ENCODE measurements at places on chromosomes 1 and 21.

GRCh38 chr1:168195199-168196135 lies 16.7 kb downstream of the TIPRL start:
- DNase-seq: no peak

DNA sequence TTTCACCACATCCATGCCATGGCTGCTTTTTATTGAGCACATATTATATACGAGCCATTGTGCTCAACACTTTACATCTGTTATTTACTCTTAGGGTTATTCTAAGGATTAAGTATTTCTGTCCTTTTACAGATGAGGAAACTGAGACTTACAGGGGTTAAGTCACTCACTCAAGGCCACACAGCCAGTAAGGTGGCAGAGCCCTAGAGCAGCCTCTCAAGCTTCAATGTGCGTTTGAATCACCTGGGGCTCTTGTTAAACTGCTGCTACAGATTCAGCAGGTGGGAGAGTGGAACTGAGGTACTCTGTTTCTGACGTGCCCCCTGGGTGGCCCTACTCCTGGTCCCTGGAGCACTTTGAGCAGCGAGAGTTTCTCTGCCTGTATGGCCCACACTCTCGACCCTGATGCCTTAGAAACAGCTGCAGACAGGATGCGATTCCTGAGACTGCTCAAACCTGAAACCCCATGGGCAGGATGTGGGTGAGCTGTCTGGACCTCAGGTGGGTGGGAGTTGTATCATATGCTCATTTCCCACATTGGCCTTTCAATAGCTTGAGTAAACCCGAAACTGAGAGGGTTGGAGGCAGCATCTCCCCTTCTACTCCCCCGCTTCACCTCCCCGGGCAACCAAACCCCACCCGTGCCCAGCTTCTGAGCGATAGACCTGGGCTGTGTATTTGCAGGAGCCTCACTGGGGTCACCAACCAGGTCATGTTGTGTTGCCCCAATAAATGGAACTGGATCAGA lies 59.3 kb downstream of the MAN1C1 start:
- no peak for DNase-seq

GRCh38 chr1:239306426-239306825 lies 79.9 kb upstream of the CHRM3 start:
- no peak for DNase-seq

- DNase-seq: no peak
These were observed 5.0 kb upstream of the ADGRB2 start for GRCh38 chr1:31768939-31769704.

- DNase-seq: no peak
These were observed 8.0 kb upstream of the TP53BP2 start for GRCh38 chr1:223853748-223854147.

DNA sequence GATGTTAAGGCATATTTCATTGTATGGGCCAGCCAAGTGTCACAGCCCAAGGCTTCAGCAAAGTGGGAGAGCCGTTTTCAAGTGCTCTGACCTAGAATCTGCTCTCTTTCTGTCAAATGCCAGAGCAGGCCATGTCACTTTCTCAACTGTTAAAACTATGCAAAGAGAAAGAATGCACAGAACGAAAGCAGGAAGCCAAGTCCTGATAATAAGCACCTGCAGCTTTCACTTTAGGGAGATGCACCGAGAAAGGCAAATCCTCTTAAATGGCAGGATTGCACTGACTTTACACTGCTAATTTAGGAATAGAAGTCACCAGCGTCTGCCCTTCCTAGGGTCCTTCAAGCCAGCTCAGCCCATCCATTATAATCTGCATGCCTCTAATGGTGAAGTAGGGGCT lies 49.2 kb upstream of the NTPCR start:
- DNase-seq: peak; percentile 64

DNA sequence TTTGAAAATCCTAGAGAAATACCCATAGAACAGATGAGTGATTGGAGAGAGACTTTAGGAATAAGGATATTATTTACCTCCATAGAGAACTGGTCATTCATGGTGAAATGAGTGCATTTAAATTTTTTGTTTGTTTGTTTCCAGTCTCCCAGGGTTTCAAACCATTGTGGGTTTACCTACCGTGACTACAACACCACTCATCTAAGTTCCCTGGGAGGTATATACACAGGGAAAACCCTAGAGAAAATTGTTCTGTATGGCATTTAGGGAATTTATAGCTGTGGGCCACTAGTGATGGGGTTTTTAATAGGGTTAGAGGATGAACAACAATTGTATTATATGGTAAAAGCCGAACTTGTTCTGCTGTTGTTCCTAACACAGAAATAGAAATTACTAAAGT lies 109.2 kb downstream of the USP25 start:
- DNase-seq: no peak

DNA sequence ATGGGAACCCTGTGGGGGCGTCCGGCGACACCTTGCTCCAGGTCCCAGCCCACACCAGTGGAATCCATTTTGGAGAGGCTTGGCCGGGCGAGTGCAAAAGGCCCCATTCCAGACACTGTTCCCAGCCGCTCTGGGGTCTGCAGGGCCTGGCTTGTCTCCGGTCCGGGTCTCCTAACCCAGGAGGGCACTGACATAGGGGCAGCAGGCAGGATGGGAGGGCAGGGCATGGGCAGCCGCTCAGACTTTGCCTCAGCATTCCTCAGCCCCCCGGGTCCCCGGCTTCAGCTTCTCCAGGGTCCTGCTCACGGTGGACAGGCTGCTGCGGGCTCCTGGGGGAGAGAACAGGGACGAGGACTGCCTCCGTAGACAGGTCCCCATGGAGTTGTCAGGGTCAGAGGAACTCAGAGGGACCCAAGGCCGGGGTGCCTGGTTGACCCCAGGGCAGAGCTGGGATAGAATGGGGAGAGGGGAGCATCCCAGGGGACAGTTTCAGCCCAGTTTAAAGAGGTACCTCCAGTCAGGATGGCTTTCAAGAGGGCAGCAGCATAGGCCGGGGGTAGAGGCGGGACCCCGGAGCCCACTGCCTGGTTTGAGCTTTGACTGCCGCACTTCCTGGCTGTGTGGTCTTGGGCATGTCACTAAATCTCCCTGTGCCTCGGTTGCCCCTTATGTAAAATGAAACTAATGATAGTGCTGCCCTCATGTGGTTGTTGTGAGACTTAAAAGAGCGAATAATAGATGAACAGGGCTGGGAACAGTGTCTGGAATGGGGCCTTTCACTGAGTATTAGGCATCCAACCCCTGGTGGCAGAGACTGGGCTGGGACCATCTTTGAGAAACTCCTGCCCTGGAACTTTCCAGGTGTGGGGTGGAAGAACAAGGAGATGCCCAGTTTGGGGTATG lies 3.7 kb downstream of the KNCN start:
- no peak for DNase-seq

GRCh38 chr1:44040418-44040817 lies 9.2 kb upstream of the SLC6A9 start:
- no peak for DNase-seq

DNA sequence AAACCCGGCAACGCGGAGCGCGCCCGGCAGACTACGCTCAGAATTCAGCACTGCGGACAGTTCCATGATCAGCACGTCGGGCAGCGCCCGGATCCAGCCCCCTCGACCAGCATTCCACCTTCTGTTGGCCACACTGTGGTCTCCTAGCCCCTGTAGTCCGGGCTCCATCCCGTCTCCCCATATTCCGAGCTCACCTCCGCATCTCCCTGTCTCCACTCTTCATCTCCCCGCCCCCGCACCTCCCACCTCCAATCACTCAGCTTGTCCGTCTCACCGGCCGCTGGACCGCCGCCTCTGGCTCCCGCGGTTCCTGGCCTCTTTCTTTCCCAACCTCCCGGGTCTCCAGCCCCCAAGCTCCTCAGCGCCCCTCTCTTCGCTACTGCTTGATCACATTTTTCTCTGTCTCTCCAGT lies 500 bp downstream of the EPHA10 start:
- DNase-seq: peak; percentile 86

DNA sequence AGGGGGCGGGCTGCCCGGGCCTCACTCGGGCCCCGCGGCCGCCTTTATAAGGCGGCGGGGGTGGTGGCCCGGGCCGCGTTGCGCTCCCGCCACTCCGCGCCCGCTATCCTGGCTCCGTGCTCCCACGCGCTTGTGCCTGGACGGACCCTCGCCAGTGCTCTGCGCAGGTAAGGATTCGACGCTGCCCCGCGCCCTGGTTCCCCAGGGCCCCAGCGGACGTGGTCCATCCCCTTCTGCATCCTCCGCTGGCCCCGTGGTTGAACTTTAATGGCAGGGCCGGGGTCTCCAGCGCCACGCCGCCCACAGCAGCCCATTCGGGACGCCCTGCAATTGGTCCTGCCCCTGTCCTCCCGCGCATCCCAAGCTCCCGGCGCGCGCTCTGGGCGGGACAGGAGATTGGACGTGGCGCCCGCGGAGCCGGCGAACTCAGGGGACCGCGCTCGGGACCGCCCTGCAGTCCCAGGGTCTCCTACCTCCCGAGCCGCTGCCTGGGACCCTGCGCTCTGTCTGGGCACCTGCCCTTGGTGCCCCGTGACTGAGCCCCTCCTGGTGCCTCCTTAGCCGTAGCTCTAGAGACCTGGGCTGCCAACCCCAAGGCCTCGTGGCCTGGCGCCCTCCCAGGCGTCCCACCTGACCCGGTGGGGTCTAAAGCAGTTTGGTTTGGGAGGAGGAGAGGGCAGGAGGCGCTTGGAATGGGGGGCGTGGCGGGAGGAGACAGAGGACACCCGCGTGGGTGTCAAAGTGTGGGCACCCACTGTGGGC lies at the start of gene ALPL:
Gene ALPL, plus strand, starts transcription at position 73 of the 762 bp plus-strand sequence. CDS start 44,659 bp downstream, outside the sequence.
- peak; percentile 64 for DNase-seq

DNA sequence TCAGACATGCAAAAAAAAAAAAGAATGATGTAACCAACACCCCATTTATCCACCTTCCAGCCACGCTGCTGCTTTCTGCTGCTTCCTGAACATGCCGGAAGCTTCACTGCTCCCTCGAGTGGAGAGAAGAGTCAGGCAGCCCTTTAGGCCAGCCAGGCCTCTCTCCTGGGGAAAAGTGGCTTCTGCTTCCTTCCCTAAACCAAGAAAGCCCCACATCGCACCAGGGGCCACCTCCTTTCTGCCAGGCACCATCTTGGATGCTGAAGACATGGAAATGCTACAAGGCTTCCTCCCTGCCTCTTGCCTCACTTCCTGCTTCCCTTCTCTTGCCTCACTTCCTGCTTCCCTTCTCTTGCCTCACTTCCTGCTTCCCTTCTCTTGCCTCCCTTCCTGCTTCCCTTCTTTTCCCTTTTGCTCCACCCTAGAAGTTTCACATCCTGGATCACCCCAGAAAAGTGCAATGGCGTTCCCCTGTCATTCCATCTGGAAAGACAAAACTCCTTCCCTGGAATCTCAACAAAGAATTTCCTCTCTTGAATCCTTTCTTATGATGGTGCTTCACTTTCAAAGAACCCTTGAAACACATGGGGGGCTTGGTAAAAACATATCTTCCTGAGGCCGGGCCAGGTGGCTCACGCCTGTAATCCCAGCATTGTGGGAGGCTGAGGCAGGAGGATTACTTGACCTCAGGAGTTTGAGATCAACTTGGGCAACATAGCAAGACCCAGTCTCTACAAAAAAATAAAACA lies 18.7 kb downstream of the TNFRSF8 start:
- DNase-seq: no peak

DNA sequence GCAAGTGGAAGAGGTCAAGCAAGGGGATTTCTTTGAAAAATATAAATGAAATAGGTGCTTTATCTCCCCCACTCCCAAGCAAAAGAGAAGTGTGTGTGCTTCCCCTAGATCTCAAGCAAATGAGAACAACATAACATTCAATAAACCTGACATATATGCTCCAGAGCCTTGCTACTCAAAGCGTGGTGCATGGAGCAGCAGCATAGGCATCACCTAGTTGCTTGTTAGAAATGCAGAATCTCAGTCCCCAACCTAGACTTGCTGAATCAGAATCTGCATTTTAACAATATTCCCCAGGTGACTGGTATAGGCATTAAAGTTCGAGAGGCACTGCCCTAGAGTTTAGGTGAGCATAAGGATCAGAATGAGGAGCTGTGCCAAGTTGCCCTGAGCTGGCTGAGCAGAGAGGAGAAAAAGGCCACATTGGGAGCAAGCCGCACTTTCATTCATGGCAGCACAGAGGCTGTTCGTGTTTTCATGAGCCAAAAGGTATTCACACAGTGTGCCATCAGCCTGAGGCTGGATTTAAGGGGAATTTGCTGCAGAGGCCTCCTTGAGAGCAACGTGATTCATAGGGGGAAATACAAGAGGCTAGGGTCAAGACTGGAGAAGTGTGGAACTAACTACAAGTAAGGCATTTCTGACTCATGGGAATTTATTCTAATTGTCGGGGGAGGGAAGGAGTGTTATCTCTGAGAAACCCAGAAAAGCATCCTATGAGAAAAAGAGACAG lies 14.3 kb upstream of the LPAR3 start:
- peak; percentile 81 for DNase-seq

DNA sequence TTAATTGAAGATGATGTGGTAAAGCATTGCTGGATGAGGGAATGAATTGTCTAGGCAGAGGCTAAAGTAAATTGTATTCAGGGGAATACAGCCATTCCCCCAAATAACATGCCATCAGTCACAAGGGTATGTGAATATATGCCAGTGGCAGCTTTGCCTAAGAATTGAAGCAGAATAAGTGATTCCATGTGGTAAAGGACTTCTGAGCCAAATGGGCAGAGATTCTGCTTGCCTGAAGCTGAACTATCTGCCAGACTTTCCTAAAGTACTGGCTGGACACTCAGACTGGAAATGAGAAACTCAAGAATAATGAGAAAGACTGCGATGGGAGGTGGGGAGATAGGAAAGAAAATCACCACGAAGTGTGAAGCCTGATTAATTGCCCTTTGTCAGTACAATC lies 2.4 kb downstream of the LIX1L start:
- DNase-seq: no peak

- no peak for DNase-seq
These were observed at the start of gene COL16A1 for GRCh38 chr1:31703431-31704270. TSS of gene COL16A1 (minus strand) at chr1:31704017. CDS start at chr1:31702193, 1,824 bp downstream.

GRCh38 chr1:155801149-155801548 lies 55.9 kb downstream of the GON4L start:
- no peak for DNase-seq

GRCh38 chr1:212542761-212543187 lies 65.8 kb upstream of the ATF3 start:
- DNase-seq: no peak

- no peak for DNase-seq
These were observed 14.0 kb downstream of the GTF2B start for GRCh38 chr1:88877382-88877825.

GRCh38 chr1:168640836-168641235 lies 64.4 kb downstream of the XCL1 start:
- no peak for DNase-seq

DNA sequence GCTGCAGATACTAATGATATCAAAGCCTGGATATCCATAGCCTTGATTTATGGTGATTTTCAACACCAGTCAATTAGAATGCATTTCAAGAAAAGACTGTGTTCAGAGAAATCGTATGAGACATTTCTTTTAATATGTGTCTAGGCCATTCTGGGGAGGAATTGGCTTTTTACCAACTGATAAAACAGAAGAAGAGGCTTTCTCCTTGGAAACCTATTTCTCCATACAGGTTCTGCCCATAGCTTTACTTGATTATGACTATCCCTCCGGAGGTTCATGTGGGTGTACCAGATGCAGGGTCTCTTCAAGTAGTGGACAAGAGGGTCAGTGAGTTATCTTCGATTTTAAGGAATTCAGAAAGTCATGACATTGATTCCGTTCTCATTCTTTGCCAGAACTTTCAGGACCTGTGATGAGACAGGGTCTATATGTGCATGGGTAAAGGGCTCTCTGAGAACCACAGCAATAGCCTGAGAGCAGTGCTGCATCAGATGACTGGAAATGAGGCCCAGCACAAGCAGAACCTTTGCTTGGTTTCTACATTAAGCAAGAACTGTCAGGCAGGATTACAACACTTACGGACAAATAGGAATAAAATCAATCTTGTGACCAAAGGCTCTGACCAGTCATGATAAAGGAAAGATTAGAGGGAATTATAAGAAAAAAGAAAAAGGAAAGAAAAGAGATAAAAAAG lies 263.7 kb upstream of the SGIP1 start:
- no peak for DNase-seq
